ENCODE measurements at places on chromosomes 13 and 19.

- no peak for DNase-seq
These were observed 373 bp downstream of the TNFAIP8L1 start for GRCh38 chr19:4639531-4640246.

GRCh38 chr13:90105849-90106496 is 1241.5 kb upstream of the MIR17HG start:
- no peak for DNase-seq

GRCh38 chr13:77563111-77563510 is 27.6 kb downstream of the SCEL start:
- DNase-seq = no peak

DNA sequence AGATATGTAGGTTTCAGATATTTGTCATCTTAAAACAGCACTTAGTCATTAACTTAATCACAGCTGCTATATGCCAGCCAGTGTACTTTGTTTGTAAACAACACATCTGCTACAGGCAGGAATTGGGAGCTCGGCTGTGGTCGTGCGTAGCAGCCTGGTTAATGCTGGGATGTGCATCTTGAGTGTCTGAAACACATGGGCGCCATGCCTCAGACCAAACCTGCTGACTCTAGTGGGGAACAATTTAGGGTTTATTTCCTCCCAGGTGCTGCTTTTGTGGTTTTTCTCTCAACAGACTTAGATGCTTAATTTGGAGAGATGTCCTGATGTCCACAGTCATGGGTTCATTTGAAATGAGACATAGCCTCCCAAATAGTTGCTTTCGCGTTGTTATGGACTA is 238.5 kb upstream of the TMTC4 start:
- peak; percentile 13 for DNase-seq

GRCh38 chr19:43672061-43672679 is 2.2 kb upstream of the PLAUR start:
- DNase-seq = no peak

- no peak for DNase-seq
These were observed 1.2 kb upstream of the KLF16 start for GRCh38 chr19:1864480-1865171.

DNA sequence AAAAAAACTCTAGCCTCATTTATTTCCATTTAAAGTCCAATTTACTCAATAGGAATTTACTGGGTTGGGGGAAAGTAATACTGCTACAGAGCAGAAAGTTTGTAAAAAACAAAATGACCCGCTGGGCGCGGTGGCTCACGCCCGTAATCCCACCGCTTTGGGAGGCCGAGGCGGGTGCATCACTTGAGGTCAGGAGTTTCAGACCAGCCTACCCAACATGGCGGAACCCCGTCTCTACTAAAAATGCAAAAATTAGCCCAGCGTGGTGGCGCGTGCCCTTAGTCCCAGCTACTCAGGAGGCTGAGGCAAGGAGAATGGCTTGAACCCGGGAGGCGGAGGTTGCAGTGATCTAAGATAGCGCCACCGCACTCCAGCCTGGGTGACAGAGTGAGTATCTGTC is 745.6 kb downstream of the SLITRK1 start:
- DNase-seq = no peak

- no peak for DNase-seq
These were observed 52.5 kb downstream of the C1QTNF9 start for GRCh38 chr13:24361852-24362366.

DNA sequence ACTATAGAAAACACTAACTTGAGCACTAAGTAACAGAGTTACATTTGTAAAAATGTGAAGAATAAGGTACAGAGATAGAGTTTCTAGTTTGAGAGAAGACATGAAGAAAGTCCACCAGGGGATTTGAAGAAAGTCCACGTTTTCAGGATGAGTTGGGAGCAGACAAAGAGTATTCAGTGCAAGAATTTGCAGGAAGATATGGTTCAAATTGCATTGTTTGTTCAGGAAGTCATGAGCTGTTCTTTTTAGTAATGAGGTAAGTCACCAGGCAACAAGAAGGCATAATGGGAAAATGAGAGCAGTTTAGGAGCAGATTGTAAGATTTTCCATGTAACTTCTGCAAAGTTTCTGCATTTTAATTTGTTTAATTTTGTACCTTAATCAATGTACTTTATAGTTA is 618.0 kb downstream of the DACH1 start:
- DNase-seq = no peak

GRCh38 chr13:74025369-74025768 is 108.8 kb downstream of the KLF12 start:
- DNase-seq = no peak

DNA sequence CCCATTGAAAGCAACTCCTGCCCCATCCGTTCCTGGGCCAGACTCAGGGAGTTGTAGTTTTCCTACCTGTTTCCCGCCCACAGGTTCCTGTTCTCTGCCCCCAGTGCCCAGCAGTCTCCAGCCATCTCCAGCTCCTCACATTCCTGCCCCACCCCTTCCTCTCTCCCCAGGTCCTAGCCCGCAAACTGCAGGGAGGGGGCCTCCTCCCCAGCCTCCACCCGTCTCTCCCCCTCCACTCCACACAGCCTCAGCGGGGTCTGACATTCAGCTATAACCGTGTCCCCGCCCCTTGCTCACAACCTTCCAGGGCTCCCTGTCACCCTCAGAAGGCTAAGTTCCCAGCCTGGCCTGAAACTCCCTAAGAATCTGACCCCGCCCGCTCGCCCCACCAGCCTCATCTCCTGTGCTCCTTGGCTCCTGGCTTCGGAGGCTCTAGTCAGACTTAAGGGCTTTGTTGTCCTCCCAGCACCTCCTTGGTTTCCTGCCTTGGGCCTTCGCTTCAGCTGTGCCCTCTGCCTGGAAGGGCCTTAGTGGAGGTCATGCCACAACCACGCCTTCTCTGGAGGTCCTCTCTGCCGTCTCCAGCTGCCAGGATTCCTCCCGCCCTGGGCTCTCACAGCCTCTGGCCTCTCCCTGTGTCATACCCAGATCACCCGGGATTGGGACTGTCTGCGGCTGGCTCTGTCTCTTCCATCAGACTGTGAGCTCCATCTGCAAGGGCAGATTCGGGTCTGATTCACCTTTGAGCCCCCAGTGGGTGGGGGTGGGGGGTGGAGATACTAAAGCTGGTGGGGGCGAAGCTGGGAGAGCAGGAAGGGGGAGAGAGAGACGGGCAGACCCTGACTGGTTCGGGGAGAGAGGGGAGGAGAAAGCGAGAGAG is 5.1 kb upstream of the SPACA6 start:
- no peak for DNase-seq

DNA sequence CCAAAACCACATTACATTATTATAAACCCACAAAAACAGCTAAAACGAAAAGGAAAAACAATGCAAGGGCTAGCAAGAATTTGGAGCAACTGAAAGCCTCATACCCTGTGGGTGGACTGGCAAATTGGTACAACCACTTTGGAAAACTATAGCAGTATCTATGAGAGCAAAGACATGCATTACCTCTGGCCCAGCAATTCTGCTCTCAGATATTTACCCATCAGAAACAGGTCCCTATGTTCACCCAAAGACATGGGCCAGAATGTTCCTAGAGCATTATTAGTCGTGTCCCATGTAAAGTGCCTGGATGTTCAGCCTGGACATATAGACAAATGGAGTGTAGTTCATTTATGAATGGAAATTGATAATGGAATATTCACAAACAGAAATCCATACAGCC is 27.9 kb downstream of the POP4 start:
- DNase-seq = no peak

DNA sequence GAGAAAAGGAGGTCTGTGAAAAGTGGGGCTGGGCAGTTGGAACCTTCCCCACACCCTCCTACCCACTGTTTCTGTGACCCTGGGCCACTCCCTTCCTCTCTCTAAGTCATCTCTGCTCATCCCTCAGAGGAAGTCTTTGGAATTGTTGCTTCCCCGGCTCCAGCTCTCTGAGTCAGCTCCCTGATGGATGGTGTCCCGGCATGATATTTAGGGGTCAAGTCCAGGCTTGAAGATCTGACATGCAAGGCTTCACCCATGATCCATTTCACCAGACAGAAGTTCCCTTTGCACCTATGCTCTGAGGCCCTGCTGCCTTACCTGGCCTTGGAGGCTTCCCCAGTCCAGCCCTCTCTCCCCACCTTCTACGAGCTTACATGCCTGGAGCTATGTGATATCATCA is 13.3 kb downstream of the EXOC3L2 start:
- no peak for DNase-seq

DNA sequence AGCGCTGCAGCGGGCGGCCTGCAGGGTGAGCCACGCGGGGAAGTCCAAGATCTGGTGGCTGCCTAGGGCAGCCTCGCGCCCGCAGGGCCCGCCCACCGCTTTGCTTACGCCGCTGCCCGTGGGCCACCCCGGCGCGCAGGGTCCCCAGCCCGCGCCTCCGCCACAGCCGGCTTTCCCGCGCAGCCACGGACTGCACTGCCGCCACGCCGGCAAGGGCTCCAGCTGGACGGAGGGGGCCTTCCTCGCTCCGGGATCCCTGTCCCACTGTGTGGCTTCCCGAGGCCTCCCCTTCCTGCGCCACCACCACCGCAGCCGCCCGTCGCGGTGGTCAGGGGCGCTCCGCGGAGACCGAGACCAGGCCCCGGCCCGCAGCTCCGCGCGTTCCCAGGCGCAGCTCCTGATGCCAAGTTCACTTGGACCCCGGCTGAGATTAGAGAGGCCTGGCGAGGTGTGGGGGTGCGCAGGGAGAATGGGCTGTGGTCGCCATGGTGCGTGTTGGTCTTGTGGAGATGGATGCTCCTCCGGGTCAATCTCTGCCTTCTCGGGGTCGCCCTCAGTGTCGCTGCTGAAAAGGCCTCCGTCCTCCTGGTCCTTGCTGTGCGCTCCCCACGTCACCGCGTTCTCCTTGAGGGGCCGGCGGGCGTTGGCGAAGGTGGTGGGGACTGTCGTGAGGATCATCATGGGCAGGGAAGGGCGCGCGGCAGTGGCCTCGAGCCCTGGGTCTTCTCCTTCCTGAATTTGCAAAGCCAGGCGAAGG is 17.9 kb upstream of the RNF17 start:
- DNase-seq = no peak

GRCh38 chr13:112783135-112783977 is 93.5 kb downstream of the ATP11A start:
- DNase-seq = peak; percentile 47

GRCh38 chr13:39776439-39776838 is 121.0 kb downstream of the COG6 start:
- peak; percentile 51 for DNase-seq

DNA sequence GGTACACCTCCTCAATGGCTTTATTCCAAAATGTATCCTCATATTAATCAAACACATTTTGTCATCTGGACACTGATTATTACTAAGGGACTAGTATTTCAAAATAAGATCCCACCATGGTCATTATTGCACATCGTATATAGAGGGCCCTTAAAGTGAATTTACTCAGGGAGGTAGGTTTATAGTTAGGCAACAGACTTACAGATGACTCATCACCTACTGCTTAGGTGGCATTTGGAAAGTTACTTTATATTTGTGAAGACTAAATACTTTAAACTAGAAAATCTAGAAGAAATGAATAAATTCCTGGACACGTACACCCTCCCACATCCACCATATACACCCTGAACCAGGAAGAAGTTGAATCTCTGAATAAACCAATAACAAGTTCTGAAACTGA is 353.0 kb downstream of the KCTD12 start:
- DNase-seq = no peak

- no peak for DNase-seq
These were observed 5.4 kb downstream of the LINGO3 start for GRCh38 chr19:2302319-2303210.

- no peak for DNase-seq
These were observed 818.9 kb downstream of the OLFM4 start for GRCh38 chr13:53847502-53847901.

GRCh38 chr13:76812206-76812897 is 73.9 kb downstream of the KCTD12 start:
- DNase-seq = no peak

DNA sequence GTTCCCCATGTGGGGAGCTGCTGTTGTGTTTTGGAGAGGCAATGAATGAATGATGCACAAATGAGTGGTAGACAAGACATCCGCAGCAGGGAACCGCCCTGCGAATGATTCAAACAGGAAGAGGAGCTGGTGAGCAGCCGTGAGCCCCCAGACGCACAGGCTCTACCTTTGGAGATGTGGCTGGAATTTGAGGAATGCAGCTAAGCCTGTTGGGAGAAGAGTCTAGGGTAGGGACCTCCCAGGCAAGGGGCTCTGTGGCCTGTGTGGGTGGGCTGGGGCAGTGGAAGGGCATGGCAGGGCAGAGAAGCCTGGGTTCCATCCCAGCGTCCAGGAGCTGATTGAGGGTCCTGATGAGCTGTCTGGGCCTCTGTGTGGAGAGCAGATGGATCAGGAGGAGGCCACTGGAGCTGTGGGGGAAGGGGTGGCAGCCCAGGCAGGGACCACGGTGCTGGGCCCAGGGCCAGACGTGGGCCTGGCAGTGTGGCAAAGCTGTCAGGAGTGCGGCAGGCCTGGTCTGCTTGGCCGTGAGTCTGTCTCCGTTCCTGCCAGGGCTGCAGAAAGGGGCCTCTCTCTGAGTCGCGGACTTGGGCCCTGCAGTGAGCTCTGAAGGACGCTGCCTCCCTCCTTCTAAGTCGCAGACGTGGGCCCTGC is 41.8 kb upstream of the DCUN1D2 start:
- DNase-seq = no peak

DNA sequence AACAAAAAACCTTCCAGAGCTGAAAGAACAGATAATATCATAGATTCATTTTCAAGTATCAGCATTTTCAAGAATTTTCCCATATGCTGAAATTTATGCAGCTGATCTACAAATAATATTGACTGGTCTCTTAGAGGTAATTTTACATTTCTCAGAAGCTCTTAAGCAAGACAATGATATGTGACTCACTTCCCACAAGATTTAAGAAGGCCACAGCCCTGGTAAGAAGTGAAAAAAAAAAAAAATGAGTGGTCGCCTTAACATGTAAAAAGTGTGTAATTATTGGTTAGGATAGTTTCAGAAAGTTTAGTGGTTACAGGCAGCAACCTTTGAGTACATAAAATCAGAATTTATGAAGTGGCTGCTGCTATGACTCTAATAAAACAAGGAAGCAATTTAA is 54.5 kb downstream of the NUFIP1 start:
- DNase-seq = no peak

DNA sequence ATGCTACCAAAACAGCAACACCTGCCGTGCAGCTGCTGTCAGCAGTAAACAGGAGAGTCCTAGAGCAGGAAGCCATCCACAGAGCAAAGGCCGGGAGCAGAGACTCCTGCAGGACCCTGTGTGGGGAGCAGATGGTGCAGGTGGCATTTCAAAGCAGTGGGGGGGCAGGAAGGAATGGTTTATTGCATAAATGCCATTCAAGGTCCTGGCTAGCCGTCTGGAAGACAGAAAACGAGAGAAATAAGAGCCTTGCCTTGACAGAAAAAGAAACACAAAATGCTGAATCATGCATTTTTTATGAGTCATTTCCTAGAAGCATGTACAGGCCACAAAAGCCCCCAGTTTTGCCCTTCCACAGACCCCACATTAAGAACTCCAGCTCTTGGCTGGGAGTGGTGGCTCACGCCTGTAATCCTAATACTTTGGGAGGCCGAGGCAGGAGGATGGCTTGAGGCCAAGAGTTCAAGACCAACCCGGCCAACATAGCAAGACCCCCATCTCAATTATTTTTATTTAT is 5.4 kb downstream of the RSPH6A start:
- DNase-seq = peak; percentile 52

- no peak for DNase-seq
These were observed 440.9 kb downstream of the RFC3 start for GRCh38 chr13:34258646-34259386.

GRCh38 chr19:1392939-1393530 is 8.3 kb downstream of the GAMT start:
- DNase-seq = no peak

- no peak for DNase-seq
These were observed 47.1 kb downstream of the ING1 start for GRCh38 chr13:110760611-110761010.

All from AG04450 (cell line).